ENCODE measurements at places on chromosomes 2 and 18. TPM values are rescaled to one million over a fixed set of nuclear protein-coding genes. Genes with fewer than 3 reads are reported as not detected.

DPP4 gene
- 15.5 TPM for total RNA-seq

MGAT4A gene
- 20.6 TPM for total RNA-seq

TRMT61B gene
- total RNA-seq: 15.0 TPM

DNA sequence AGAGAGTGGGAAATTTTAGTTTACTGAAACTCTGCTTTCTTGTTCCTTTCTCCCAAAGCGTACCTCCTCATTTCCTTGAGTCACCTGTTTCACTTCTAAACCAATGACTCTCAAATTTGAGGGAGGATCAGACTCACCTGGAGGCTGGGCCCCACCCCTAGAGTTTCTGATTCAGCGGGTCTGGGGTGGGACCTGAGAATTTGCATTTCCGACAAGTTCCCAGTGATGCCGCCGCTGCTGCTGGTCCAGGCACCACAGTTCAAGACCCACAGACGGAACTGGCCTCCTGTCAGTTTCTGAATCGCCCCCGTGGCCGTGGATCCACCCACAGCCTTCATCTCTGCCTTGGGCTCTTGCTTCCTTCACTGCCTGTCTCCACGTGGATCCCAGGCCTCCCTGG is 44.9 kb upstream of the PELI1 start:
- DNase-seq: no peak
- H3K36me3 ChIP-seq: no peaks in the 10 kb centered on the region
- no peak overlapping the region for H3K4me3 ChIP-seq
- peaks cover 11% of the 10 kb centered on the region for H3K4me1 ChIP-seq
- H3K27me3 ChIP-seq: no peaks in the 10 kb centered on the region

DNA sequence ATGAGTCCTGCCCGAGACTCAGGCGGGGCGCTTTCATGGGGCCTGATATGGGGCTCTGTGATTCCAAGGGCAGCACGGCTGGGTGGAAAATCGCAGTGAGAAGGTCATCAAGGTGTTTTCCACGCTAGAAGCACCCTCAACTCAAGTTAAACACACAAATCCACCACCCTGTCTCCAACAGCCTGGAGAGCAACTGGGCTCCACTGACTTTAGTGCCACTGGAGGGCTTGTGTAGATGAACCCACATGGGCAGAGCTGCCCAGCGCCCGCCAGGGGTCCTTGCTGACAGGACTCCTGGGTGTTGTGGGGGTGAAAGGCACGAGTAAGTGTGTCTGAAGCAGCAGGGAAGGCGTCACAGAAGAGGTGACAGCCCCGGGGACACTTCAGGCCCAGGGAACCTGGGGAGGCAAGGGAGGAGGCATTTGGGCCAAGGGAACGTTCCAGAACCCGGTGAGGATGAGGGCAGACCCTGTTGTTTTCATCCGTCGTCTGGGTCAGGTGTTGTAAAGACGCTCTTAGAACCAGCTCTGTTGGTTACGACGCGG is 51.8 kb upstream of the CTDP1 start:
- H3K4me1 ChIP-seq: no peaks in the 10 kb centered on the region
- no peak for DNase-seq
- H3K36me3 ChIP-seq: no peaks in the 10 kb centered on the region
- no peak overlapping the region for H3K27ac ChIP-seq
- H3K4me3 ChIP-seq: no peak overlapping the region

- H3K36me3 ChIP-seq: no peaks in the 10 kb centered on the region
- no peaks in the 10 kb centered on the region for H3K27me3 ChIP-seq
- H3K4me1 ChIP-seq: no peaks in the 10 kb centered on the region
- no peak for DNase-seq
- no peak overlapping the region for H3K4me3 ChIP-seq
Measured at GRCh38 chr2:150812664-150813367, 325.3 kb upstream of the RND3 start.

DNA sequence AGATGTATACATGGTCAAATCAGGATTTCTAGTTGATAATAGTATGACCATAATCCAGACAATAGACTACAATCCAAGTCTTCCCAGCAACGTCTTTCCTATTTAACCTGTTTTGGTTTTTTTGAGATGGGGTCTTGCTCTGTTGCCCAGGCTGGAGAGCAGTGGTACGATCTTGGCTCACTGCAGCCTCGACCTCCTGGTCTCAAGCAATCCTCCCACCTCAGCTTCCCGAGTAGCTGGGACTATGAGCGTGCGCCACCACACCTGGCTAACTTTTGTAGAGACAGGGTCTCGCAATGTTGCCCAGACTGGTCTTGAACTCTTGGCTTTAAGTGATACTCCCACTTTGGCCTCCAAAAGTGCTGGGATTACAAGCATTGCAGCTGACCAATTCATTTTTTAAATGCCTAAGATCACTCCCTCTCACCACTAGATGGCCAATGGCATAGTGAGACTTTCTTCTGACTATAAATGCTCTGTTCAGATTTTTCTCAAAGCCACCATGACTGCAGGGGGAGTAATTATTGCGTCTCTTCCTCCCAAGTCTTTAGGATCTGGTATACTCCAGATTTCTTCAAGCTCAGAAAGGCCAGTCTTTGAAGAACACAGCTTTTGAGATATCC is 47.6 kb downstream of the HNRNPLL start:
- no peaks in the 10 kb centered on the region for H3K36me3 ChIP-seq
- no peak overlapping the region for H3K4me3 ChIP-seq
- DNase-seq: no peak

GRCh38 chr2:229087843-229088516 is 183.1 kb downstream of the PID1 start:
- no peaks in the 10 kb centered on the region for H3K27me3 ChIP-seq
- H3K27ac ChIP-seq: no peak overlapping the region
- H3K4me3 ChIP-seq: no peak overlapping the region
- H3K4me1 ChIP-seq: peaks cover 7% of the 10 kb centered on the region

DNA sequence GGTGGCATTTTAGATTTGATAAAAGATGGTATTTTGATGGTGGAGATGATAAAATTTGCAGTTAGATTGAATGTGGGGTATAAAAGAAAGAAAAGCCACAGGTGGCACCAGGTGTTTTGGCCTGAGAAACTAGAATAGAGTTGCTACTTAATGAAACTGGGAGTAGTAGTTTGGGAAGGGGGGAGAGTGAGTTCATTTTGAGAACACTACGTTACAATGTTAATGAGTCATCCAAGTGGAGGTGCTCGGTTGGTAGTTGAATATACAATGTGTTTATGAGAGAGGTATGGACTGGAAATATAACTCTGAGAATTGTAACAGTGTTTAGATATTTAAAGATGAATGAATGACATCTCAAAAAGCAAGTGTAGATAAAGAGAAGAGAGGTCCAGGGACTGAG is 26.4 kb downstream of the EPG5 start:
- H3K27ac ChIP-seq: no peak overlapping the region
- H3K36me3 ChIP-seq: peaks cover 62% of the 10 kb centered on the region
- no peaks in the 10 kb centered on the region for H3K27me3 ChIP-seq

GRCh38 chr2:28604284-28604843 is 108.5 kb downstream of the PLB1 start:
- no peak overlapping the region for H3K27ac ChIP-seq
- no peaks in the 10 kb centered on the region for H3K36me3 ChIP-seq
- no peak for DNase-seq
- H3K27me3 ChIP-seq: no peaks in the 10 kb centered on the region
- no peak overlapping the region for H3K4me3 ChIP-seq

DNA sequence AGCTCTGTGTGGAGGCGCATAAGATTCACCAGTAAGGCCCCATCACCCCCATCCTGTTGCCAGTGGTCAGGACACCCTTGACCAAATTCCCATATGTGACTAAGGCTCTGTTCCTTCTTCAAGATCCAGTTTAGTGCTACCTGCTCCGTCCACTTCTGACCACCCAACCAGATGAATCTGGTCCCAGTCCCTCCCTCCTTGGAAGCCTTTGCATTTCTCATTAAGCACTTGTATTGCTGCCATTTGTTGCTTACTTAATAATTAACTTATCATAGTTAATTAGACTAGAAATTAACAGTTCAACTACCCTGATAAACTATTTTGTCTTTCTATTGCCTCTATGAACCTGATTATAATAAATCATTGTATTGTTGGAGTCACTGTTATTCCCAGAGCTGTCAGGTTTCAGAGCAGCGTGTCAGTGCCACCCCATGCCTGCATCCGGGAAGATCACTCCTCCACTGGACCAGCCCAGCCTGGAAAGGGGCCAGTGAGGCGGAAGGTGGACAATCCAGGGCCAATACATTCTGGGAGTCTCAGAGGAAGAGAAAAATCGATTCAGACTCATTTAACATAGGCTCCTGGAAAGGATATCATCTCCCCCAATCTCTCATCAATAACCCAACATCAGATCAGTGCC is 9.5 kb upstream of the NAT8 start:
- H3K27ac ChIP-seq: no peak overlapping the region
- no peaks in the 10 kb centered on the region for H3K4me1 ChIP-seq
- H3K36me3 ChIP-seq: no peaks in the 10 kb centered on the region
- H3K27me3 ChIP-seq: no peaks in the 10 kb centered on the region

DNA sequence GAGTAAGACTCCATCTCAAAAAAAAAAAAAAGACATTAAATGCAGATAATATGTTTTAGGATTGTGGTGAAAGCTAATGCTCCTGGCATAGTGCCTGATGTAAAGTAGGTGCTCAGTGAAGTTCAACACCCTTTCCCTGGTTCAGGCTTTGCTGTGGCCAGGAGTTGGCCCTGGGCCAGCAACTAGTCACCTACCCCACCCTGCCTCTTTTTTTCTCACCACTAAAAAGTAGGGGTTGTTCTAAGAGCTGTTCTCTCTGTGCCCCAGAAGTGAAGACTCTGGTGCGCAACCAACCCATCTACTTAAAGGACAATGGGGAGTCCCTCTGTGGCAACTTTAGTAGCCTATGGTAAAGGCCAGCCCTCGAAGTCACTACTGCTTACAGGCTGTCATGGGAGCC is 75.9 kb downstream of the DNMT3A start:
- H3K36me3 ChIP-seq: no peaks in the 10 kb centered on the region
- DNase-seq: no peak
- peak overlapping the region; percentile 19 for H3K27ac ChIP-seq

- H3K4me3 ChIP-seq: no peak overlapping the region
- H3K27ac ChIP-seq: no peak overlapping the region
- no peaks in the 10 kb centered on the region for H3K27me3 ChIP-seq
- H3K4me1 ChIP-seq: peaks cover 50% of the 10 kb centered on the region
Measured at GRCh38 chr2:69380072-69380917, 6.7 kb downstream of the GFPT1 start.

GRCh38 chr2:199430214-199430613 is 27.5 kb downstream of the SATB2 start:
- no peak overlapping the region for H3K4me3 ChIP-seq
- no peak overlapping the region for H3K27ac ChIP-seq
- no peaks in the 10 kb centered on the region for H3K27me3 ChIP-seq
- H3K4me1 ChIP-seq: no peaks in the 10 kb centered on the region
- DNase-seq: no peak

GRCh38 chr18:45751766-45752165 is 27.8 kb downstream of the SLC14A1 start:
- H3K27me3 ChIP-seq: no peaks in the 10 kb centered on the region
- no peak overlapping the region for H3K4me3 ChIP-seq
- H3K27ac ChIP-seq: no peak overlapping the region
- H3K4me1 ChIP-seq: no peaks in the 10 kb centered on the region
- DNase-seq: no peak

GRCh38 chr2:28217042-28217740 is 175.5 kb upstream of the FOSL2 start:
- no peak for DNase-seq
- H3K4me1 ChIP-seq: no peaks in the 10 kb centered on the region
- no peak overlapping the region for H3K27ac ChIP-seq
- H3K36me3 ChIP-seq: no peaks in the 10 kb centered on the region
- no peaks in the 10 kb centered on the region for H3K27me3 ChIP-seq
- H3K4me3 ChIP-seq: no peak overlapping the region

DNA sequence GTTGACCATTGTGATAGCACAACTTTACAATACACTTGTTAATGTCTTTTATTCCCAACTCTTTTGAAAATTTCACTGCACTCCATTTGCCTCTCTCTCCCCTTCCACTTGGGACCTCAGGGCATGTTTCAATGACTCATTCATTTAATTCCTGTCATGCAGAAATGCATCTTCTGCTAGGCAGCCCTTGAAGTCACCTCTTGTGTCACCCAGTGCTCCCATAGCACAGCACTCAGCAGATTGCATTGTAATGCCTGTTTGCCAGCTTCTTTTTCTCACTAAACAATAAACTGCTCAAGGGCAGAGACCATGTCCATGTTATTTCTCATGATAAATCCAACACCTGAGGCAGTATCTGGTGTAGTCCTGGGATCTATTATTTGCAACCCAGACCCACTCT is 85.9 kb upstream of the ACSL3 start:
- no peaks in the 10 kb centered on the region for H3K27me3 ChIP-seq
- no peak overlapping the region for H3K27ac ChIP-seq
- no peak overlapping the region for H3K4me3 ChIP-seq
- no peak for DNase-seq
- H3K36me3 ChIP-seq: no peaks in the 10 kb centered on the region

DNA sequence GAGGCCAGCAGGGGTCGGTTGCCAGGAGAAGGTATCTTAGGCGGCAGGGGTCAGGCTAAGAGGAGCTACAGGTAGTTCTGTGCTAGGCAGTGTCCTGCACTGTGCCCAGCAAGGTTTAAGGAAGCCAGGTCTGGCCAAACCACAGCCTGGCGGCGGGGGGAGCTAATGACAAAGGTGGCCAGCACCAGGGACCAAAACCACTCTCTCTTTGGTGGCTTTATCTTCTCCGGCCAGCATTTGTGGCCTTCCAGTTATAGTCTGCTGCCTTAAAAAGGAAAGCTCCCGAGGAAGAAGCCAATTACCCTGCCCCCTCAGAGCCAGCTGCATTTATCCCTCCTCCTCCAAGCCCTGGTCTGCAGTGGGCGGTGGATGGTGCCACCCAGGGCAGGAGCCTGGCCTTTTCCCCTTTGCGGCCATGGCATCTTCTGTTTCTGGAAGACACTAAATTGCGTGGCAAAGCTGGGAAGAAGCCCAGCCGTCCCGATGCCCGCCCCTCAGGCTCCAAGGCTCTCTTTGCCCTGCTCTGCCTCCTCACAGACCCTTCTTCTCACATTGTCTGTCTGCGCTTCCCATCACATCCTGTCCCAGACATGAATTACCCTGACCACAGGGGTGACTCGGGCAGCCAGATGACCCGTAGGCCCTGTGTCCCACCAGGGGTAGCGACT is 94.6 kb downstream of the EN1 start:
- H3K4me3 ChIP-seq: no peak overlapping the region
- no peak for DNase-seq
- H3K36me3 ChIP-seq: no peaks in the 10 kb centered on the region
- no peaks in the 10 kb centered on the region for H3K27me3 ChIP-seq
- H3K27ac ChIP-seq: no peak overlapping the region

DNA sequence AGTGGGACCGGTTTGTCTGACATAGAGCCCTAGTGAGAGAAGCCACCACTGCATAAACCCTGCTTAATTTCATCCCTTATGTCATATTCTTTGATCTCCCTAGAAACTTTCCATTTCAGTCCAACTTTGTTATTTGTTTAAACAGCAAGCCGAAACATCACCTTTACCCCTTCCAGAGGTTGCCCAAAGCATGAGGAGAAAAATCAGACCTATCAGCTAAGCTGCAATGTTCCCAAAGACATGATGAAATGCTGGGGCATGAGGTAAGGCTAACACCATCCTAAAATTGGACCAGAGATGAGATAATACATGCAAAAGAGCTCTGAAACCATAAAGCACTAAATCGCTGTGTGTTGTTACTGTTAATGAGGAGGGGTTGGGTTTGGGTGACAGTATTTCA is 447.9 kb upstream of the ACVR2A start:
- H3K4me1 ChIP-seq: no peaks in the 10 kb centered on the region
- H3K36me3 ChIP-seq: no peaks in the 10 kb centered on the region
- DNase-seq: no peak
- no peak overlapping the region for H3K27ac ChIP-seq
